Activated CD4-positive, alpha-beta T cell treated with anti-CD3 and anti-CD28 coated beads, Interleukin-2, amount 50 U/mL, for 1 hour (primary cell): ENCODE measurements at places on chromosomes 5 and 9.

DNA sequence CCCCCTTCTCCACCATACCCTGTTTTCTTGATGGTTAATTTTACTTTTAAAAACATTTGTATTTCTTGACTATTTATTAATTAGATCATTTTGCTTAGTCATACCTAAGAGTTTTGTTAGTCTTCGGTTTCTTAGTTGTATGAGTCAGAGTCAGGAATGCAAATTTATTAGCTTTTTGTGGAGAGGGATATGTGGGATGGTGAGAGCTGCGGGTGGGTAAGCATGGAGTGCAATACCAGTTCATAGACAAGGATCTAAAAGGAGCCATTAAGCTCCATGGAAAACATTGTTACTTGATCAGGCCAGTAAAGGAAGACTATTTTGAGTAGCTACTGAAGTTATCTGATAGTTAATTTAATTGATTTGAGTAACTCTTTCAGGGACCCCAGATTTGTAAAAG lies 77.5 kb downstream of the ZSWIM6 start:
- DNase-seq, result no peak

GRCh38 chr5:150458802-150459557 lies 9.4 kb upstream of the RPS14 start:
- DNase-seq, result peak; percentile 87

DNA sequence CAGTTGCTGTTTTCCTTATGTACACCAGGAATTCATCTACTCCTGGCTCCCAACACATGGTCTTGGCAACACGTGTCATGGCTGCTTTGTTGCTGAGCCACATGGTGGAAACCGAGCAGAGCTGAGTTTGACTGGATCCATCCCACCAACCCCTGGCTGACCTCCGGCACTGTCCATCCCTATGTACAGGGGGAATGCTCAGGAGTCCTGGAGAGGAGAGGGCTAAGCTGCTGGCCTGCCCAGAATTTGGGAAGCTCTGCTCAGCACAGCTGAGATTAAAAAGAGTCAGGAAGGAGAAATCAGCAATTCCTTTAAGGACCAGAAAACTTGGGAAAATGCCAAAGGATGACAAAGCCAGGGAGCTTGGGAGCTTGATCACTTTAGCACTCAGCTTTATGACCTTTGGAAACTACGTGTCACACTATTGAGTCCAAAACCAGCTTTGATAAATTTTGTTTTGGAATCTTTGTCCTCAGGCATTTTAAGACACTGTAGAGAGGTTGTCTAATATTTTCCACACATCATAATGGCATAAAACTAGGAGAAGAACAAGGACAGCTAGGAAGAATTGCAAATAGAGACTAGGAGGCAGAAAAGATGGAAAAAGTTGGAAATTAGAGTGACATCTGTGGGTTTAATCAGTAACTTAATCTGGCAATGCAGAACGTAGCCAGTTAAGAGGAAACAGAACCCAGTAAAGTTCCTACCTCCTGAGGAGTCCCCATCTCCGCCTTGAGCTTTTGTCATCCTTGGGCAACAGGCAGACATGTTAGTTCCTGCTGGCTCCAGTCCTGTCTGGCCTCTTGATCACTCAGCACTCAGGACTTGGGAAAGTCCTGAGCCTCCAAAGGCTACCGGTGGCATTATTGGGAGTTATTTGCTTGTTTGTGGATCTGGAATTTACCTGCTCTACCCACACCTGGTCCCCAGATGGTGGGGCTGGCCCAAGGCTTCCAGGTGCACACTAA lies 62.5 kb upstream of the PLPP1 start:
- no peak for DNase-seq

GRCh38 chr5:670396-671270 lies 22.5 kb downstream of the TPPP start:
- no peak for DNase-seq
